HuH-7 (cell line): ENCODE measurements at places on chromosomes 3 and 15.
A peak's percentile ranks its signal among the peaks of the same experiment; 100 is the strongest.

- DNase-seq, result no peak
Observed at GRCh38 chr15:61500523-61500922, 271.4 kb upstream of the RORA start.

- no peak for DNase-seq
Observed at GRCh38 chr3:150062492-150062891, 91.8 kb upstream of the PFN2 start.

- DNase-seq, result no peak
Observed at GRCh38 chr3:168497183-168497582, 401.5 kb upstream of the GOLIM4 start.

DNA sequence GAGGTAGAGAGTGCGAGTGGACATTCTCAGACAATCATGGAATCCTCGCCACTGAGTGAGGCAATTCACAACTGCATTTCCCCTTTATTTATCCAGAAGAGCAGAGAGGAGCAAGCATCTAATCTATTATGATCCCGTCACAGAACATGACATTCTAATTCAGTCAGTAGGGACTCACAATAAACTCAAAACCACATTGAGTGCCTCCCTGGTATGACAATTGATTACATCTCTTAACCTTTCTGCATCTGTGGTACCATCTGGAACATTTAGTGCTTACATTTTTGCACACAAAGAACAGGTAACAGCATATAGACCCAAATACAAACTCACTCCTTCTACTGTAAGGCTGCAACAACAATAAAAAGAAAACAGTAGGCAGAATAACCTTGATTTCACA is 517.2 kb downstream of the GBE1 start:
- no peak for DNase-seq

GRCh38 chr3:119342176-119342575 is 48.0 kb downstream of the ARHGAP31 start:
- no peak for DNase-seq

DNA sequence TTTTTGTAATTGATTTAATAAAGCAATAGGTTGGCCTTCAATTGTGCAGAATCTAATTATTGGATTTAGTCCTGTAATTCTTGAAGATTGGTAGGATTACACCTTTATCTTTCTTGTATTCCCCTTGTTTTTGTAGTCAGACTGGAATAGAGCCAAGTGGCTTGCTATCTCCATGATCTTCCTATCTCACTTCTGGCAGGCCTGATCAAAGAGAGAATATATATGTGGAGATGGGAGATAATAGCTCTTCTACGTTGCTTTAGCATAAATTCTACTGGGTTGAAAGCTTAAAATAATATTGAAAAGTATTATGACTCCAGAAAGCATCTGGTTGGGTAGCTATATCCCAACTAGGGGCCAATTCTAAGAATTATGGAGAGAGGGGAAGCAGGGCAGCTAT is 16.9 kb upstream of the IFT57 start:
- no peak for DNase-seq

DNA sequence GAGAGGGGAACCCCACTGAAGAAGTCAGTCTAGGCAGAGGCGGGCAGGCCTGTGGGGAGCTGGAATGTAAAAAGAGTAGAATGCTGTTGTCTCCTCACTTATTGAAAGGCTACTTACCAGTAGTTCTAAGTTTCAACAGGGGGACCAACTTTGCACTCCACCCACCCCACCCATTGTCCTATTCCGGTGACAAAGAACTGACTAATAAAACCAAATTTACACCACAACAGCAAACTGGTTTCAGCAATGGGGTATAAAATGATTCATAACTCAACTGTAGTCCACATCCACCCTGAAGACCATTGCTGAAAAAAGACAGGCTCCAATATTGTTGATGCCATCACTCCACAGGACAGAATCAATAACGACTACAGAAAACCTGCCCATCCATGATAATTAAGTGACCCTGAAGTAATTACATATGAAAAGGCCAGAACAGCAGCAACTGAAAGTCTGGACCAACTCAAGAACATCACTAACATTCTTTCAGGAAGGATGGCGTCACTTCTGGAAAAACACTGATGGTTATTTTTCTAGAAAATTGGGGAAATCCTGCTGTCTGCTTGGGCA is 80.2 kb downstream of the ABI3BP start:
- no peak for DNase-seq

GRCh38 chr15:49927189-49927861 is 191.7 kb downstream of the ATP8B4 start:
- DNase-seq, result no peak

DNA sequence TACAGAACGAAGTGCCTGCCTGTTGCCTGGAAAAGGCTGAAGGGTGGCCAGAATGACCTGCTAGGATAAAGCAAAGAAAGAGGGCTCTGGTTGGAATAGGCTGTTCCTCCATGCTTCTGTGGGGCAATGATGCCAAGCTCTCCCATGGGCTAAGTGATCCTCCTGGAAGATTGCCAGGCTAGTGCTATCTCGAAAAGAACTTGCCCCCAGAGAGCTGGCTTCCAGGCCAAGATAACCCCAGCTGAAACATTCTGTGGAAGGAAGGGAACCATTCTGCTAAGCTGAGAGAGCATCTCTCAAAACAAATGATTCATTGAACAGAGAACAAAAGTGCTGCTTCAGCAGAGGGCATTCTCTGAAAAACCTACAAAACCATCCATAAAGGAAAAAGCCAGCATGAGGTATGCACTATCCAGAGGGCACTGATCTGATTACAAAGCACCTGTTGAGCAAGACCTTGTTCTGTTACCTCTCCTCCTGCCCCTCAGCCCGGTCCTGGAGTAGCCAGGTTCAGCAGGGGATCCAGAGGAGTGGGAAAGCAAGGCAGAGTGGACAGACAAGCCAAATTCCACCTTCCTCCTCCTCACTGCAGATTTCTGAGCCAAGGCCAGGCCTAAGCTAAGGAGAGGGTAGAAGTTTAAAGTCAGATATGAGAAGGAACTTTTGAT is 31.9 kb upstream of the SPRED1 start:
- DNase-seq, result no peak

- peak; percentile 31 for DNase-seq
Observed at GRCh38 chr15:44296625-44297524, 8.4 kb downstream of the GOLM2 start.

DNA sequence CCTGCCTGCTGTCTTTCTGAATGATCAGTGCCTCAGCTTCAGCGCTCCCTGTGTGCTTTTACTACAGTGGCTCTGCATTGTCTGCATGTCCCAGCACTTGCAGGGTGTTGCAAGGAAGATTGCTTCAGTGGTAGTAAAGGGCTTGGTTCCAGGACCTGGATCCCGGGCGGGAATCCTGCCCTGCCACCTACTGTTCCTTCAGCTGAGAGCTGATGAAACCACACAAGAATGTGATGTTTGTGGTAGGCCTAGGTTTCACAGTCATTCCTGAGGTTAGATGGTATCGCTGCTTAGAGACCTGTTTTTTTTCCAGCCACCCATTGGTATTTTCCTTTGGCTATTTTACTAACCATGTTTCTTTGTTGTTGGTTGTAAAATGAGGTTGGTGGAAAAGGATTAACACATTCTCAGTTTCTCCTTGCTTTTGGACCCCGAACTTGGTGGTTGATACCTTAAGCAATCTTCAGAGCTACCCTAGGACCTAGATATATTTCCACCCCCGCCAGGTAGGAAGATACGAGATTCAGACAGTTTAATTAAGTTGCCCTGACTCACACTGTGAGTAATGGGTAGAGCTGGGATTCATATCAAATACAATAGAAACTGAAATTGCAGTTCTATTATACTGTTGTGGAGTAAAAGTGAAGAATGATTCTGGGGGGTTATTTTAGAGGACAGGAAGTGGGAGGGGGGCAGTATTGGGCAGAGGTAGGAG is 11.4 kb downstream of the GPR87 start:
- DNase-seq, result peak; percentile 58

DNA sequence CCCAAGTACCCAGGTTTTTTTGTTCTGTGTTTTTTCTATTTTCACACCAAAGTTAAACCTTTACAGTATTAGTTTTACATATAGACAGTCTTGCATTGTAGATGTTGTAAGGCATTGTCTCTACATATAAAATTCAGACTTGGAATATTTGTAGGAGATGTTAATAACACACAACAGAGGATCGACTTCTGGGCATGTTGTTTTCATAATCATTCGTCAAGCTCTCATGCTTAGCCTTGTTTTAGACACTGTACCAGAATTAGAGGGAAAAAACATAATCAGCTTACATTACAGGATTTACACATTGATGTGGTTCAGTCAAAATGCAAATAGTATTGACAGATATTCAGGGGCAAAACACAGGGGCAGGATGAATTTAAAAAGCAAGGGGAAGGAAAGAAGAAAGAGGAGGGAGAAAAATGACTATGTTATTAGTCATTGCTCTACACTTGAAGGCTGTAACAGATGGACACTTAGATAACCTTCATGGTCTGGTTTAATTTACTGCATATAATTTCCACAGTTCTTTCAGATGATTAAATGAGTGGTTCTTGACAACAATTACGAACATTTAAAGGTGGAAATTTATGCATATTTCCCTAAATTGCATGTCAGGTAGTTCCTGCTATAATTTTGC is 7.5 kb downstream of the CMSS1 start:
- no peak for DNase-seq

DNA sequence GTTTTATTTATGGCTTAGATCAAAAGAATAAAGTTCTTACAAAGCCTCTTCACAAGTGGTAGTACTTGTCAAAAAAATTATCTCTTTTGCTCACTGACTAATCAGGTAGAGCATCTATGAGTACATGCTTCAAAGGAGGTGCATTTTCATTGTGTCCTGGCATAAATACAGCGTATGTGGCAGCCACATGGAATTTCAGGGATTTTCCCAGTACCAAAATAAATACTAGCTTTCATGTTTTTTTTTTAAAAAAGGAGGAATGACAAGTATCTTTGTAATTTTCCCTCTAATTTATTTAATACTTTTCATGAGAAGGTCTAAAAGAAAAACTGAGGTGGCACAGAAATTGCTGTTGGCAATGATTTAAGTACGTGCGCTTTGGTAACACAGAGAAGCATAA is 597.8 kb upstream of the ALCAM start:
- DNase-seq, result no peak

GRCh38 chr3:121998030-121998580 is 23.9 kb downstream of the ILDR1 start:
- DNase-seq, result no peak

- no peak for DNase-seq
Observed at GRCh38 chr3:150252462-150252861, 155.6 kb upstream of the TSC22D2 start.

DNA sequence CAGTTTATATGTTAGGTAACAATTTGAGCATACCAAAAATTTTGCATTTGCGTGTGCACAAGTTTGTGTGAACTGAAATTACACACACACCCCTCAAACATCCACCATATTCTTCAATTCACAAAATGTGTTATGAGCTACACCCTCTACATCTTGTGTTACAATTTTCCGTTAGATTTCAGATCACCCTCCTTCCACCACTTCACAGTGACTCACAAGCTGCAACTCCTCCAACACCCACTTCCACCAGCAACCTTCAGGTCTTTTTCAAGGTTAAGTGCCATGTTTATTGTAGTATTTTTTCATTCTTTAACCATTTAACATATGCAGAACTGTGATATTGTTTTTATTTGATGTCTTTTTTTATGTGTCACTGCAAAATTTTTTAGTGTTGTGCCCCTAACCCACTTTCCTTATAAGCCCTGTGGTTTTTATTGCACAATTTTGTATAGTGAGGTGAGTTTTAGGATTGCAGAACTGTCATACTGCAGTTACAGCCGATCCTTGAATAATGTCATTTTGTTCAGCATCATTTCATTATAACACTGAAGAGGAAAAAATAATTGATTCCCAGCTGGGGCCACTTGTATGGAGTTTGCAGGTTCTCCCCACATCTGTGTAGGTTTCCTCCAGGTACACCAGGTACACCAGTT is 148.9 kb downstream of the PLCL2 start:
- DNase-seq, result no peak

DNA sequence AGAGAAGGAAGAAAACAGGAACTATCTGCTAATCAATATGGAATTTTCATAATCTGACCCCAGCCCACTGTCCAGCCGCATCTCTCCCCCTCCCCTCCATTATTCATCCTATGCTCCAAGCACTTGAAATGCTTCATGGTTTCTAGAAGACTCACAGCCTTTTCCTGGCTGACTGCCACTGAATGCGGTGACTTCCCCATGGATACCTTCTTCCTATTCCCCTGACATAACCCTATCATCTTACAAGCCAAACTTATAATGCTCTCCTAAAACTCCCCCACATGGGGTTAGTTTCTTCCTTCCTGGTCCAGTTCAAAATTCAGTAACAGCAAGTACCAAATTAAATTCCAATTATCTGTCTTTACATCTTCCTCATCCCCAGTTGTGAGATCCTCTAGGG is 31.2 kb upstream of the PTX3 start:
- no peak for DNase-seq

GRCh38 chr3:157151627-157152026 is 8.3 kb downstream of the CCNL1 start:
- no peak for DNase-seq

GRCh38 chr3:58664611-58665010 is 2.0 kb downstream of the FAM3D start:
- DNase-seq, result no peak

DNA sequence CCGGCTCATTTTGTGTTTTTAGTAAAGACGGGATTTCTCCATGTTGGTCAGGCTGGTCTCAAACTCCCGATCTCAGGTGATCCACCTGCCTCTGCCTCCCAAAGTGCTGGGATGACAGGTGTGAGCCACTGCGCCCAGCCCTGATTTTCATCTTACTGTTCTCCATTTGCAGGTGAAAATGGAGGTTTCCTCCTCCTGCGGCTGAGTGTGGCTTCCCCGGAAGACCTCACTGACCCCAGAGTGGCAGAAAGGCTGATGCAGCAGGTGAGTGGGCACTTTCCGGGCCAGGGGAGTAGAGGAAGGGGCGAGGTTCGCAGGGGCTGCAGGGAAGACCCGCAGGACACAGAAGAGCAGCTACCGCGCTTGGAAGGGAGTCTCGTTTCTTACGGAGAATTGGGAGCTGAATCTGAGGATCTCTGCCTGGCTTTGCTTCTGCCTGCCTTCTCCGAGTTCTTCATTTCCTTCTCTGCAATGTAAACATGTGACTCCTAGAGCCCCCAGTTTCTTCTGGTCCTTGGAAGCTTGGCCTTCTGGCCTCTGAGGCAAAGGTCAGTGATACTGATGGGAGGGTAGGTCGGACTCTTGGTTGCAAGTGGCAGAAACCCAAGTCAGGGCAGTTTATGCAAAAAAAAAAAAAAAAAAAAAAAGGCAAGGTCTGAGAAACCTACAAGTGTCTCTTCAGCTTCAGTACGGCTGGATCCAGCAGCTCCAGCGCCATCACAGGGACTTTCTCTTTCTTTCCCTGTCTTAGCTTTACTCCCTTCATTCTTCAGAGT is 8.9 kb downstream of the MUC20 start:
- DNase-seq, result no peak

GRCh38 chr15:101159096-101159935 is 92.5 kb downstream of the CHSY1 start:
- DNase-seq, result no peak

- DNase-seq, result no peak
Observed at GRCh38 chr3:46557814-46558183, 8.3 kb downstream of the LRRC2 start.

GRCh38 chr3:70743754-70744153 is 431.3 kb upstream of the MDFIC2 start:
- DNase-seq, result no peak
